ENCODE measurements at places on chromosomes 12 and 14.

DNA sequence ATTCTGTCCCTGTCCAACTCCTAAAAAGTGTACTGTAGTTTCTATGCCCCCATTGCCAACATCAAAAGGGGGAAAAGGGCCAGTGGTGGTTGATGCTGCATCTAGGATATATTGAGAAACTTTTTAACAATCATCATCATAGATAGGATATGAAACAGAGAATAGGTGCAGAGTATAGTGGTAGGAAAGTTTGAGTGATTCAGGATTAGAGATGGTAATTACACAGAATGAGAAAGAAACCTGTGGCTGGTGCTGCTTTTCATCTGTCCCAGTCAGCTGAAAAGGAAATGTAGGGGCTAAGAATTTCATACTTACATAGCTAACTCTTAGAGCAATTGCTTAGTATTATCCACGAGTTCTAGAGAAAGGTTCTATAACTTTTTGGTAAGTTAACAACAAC is 67.6 kb downstream of the GTF2A1 start:
- DNase-seq = no peak

DNA sequence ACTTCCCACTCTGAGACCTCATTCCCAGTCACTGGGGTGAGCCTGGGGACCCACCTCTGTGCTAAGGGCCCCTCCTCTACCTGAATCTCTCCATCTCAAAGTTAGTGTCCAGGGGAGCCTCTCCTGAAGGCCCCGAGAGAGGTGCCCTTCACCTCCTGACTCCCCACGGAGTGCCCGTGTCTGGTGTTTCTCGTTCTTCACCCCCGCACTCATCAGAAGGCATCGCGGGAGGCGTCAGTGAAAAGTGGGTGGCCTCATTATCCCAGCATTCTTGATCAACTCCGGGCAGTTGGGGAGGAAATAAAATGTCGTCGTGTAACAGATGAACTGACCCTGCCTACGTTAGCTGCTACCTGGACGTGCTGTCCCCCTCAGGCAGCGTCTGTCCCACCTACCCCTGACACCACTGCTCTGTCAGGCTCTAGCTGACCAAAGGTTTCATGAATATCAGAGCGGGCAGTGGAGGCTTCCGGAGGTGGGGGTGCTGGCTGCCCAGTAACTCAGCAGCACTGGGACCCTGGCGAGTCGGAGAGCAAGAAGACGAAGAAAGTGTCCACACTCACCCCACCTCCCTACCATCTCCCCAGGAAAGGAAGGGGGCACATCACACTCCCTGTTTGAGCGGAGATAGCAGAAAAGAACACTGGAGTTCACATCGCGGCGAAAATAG is 102.9 kb downstream of the PIWIL1 start:
- no peak for DNase-seq

- no peak for DNase-seq
Measured at GRCh38 chr14:67478800-67479084, 9.8 kb downstream of the TMEM229B start.

GRCh38 chr14:64296561-64296960 is 2.4 kb upstream of the ESR2 start:
- no peak for DNase-seq

Measured in fibroblast of skin of right quadriceps (primary cell).